ENCODE measurements at places on chromosomes 12 and 14.

DNA sequence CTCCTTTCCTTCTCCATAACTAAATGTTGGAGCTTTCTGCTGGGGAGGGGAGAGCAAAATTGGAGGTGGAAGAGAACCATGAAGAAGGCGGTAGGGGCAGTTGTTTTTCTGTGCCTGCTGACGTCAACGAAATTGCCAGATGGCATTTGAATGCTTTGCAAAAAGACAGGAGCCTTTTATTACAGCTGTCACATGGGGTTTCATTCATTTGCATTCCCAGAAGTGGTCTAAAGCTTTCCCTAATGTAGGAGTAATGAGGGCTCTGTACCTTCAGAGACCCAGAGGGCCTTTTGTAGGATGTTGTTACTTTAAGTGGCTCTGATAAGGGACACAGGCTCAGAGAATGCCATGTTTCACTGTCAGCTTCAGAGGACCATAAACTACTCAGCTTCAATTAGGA lies 107.1 kb upstream of the SLCO1C1 start:
- no peak for DNase-seq

DNA sequence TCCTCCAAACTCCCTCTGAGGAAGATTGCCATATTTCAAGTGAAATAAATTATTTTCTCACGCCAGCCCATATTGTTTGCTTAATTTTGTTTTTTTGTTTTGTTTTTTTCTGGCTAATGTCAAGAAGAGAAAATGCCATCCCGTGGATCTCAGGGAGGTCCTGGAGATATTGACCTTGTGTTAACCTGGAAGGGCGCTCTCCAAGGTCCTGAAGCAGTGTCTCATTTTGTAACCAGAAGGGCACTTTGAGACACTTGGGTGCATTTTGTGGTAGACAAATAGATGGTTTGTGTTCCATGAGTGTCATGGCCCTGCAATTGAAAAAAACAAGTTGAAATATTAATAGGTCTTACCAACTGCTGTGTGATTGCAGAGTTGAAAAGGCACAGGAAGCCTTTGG lies 268.9 kb downstream of the SUDS3 start:
- DNase-seq = no peak

DNA sequence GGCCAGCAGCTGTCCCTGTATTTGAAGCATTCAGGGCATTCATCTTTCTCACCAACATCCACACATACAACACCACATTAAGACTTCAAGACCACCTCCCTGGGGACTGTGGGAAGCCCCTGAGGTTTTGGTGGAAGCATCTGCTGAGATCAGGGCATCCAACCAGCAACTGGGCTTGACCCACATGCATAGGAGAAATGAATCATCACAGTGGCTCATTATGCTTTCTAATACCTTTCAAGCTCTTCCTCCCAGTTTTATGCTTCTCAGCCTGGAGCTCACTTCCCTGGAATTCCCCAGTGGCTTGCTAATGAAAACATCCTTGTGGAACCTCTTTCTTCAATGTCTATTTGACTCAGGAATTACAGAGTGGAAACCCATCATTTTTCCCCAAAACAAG lies 21.4 kb upstream of the CMKLR1 start:
- DNase-seq = peak; percentile 6

GRCh38 chr12:48779869-48780268 lies 9.0 kb downstream of the ADCY6 start:
- peak; percentile 82 for DNase-seq

DNA sequence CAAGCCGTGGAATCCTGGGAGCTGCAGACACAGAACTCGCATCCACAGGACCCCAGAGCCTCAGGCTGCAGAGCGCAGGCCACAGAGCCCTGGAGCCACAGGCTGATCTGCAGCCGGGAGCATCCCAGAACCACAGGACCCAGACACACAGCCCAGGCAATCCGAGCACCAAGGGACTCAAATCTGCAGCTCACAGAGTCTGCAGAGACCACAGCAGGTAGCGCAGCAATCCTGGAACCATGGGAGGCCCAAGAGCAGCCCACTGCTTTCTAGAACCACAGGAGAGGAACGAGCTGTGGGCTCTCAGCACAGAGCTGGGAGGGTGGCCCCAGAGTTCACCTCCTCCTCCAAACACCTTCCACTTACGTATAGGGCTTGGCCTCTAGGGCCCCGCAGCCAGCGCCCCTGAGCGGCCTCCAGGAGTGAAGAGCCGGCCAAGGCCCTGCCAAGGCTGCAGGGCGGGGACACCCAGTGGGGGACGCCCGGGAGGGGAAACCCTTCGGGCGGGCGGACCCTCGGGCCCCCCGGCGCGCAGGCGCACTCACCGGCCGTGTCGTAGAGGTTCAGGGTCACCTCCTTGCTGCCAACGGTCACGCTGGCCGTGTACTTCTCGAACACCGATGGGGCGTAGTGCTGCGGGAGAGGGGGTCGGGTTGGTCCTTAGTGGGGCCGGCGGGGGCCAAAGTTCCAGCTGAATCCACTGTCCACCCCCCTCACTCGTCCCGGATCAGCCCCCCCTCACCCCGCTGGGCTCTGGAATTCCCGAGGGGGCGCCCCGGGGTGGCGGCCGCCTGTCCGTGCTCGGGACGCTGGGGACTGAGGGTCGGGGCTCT lies 665 bp downstream of the RHOF start:
- DNase-seq = no peak

- DNase-seq = no peak
These were observed 249.1 kb downstream of the ADGRD1 start for GRCh38 chr12:131202592-131203378.

DNA sequence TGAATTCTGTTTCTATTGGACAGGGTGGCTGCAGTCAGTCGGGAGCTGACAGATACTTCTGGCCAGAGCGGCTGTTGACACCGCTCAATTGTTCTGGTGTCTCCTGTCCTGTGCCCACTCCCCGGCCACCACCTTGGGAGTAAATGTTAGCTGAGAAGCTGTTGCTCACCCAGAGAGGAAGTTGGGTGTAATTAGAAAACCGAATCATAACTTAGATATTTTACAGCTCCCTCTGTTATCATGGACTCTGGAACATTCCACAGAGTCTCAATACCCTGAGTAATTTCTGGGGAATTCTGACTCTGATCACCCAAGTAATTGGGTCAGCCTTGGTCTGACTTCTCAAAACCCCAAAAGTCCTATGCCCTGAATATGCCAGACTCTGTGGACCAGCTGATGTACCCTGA lies 58.3 kb upstream of the RFLNA start:
- DNase-seq = peak; percentile 90

- peak; percentile 97 for DNase-seq
These were observed 1.7 kb downstream of the MGST1 start for GRCh38 chr12:16349131-16349460.

DNA sequence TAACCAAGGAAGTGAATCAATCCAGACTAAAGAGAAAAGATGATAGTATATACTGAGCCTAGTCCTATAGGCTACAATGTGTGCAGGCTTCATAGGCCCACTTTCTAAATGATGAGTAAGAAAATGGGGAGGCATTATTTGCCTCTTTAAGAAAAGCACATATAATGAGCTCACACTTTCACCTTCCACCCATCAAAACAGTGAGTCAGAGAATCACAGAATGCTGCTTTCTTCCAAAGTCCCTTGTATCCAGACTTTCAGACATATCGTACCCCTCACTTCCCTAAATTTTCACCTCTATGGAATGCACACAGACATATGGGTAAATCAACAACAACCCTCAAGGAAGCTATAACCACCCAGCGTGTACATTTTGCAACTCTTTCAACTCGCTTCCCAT lies 286.4 kb upstream of the PRKD1 start:
- DNase-seq = peak; percentile 68

DNA sequence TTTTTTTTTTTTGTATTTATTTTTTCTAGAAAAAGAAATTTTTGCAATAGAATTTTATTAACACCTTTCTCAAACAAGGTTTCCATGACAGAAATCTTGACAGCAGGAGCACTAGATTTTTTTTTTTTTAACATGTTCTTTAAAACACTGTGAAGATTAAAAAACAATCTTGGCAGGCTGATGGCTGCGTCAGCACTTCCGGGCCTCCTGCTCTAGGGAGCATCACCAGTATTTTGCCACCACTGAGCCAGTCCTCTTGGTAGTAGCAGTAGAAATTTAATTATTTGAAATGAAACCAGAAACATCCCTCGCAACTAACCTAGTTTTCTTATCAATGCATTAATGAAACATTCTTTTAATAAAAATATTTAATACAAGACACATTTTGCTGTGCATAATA lies 99.6 kb downstream of the APAF1 start:
- no peak for DNase-seq

- DNase-seq = no peak
These were observed 382.2 kb downstream of the FUT8 start for GRCh38 chr14:65794674-65795279.

GRCh38 chr12:93080994-93081809 lies 152.1 kb upstream of the EEA1 start:
- DNase-seq = peak; percentile 81

- DNase-seq = peak; percentile 14
These were observed 64.8 kb downstream of the HECTD4 start for GRCh38 chr12:112317481-112317880.

GRCh38 chr14:93150227-93151208 lies 34.2 kb downstream of the MOAP1 start:
- peak; percentile 12 for DNase-seq

- DNase-seq = peak; percentile 49
These were observed 8.4 kb downstream of the PAPLN start for GRCh38 chr14:73245480-73246325.
